ENCODE measurements at places on chromosomes 7 and 10.

DNA sequence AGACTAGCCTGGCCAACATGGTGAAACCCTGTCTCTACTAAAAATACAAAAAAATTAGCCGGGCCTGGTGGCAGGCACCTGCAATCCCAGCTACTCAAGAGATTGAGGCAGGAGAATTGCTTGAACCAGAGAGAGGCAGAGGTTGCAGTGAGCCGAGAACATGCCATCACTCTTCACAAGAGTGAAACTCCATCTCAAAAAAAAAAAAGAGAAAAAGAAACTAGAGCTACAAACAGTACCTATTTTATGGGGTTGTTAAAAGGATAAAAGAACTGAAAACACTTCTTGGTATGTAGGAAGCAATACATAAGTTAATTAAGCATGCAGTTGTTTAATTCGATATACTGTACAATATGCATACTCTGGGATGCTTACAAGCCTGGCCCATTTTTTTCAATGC is 216.9 kb downstream of the SORCS1 start:
- DNase-seq, result no peak

- no peak for DNase-seq
Measured at GRCh38 chr10:45602082-45602730, 70.4 kb downstream of the ZFAND4 start.

DNA sequence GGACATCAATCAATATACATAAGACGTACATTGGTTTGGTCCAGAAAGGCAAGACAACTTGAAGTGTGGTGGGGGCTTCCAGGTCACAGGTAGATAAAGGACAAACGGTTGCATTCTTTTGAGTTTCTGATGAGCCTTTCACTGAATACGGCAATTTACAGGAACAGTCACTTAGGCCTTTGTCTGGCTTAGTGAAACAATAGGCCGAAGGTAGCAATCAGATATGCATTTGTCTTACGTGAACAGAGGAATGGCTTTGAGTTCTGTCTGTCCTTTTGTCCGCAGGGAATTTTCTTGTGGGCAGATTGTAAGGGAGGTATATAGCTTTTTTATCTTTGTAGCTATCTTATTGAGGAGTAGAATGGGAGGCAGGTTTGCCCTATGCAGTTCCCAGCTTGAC is 10.8 kb upstream of the STN1 start:
- no peak for DNase-seq

DNA sequence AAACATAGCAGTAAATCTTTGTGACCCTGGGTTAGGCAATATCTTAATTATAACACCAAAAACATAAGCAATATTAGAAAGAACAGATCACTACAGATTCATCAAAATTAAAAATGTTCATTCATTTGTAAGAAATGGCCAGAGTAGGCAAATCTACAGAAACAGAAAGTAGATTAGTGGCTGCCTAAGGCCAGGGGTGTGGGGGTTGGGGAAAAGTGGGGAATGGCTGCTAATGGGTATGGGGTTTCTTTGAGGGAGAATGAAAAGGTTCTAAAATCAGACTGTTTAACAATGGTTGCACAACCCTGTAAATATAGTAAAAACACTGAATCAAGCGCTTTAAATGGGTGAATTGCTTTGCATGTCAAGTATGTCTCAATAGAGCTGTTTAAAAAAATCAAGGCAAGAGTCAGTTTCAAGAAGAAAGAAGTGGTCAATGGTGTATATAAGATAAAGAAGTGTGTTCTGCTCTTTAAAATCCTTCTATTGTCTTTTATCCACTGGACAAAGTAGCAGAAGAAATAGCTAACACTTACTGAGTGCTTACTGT is 42.6 kb downstream of the CDK6 start:
- DNase-seq, result no peak

GRCh38 chr10:24935504-24936292 is 16.7 kb downstream of the PRTFDC1 start:
- no peak for DNase-seq

GRCh38 chr7:99362801-99363200 is 11.7 kb upstream of the ARPC1B start:
- DNase-seq, result no peak

DNA sequence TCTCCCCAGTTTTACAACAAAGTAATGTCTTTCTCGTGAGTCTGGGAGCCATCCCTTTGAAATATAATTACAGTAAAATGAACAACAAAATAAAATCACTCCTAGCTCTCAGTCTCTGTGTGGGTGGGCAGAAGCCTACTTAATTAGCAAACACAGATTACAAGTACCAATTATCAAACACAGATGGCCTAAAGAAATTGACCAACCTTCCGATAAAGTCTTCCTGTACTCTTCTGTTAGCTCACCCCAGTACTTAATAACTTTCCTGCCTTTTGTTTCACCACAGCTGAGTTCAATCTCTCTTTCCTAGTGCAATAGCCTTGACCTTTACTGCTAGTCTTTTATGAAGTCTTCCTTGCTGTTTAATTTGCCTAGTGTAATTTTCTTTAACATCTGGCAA is 719.2 kb upstream of the MBL2 start:
- no peak for DNase-seq

- no peak for DNase-seq
Measured at GRCh38 chr10:97585439-97585811, 1.2 kb downstream of the HOGA1 start.

DNA sequence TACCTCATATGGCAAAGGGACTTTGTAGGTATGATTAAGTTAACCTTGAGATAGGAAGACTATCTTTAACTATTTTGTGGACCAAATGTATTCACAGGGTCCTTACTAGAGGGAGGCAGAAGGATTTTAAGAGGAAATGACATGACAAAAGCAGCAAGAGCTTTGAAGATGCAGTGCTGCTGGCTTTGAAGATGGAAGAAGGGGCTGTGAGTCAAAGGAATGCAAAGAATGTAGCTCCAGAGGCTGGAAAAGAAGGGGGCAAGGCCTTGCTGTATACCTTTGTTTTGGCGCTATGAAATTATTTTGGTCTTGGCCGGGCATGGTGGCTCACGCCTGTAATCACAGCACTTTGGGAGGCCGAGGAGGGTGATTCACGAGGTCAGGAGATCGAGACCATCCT is 3.2 kb upstream of the NRBF2 start:
- no peak for DNase-seq

Data from CD4-positive, alpha-beta T cell treated with Interleukin-12 subunit alpha and Interleukin-12 subunit beta, for 1 hour (primary cell).